Astrocyte (in vitro differentiated cells and primary cell): ENCODE measurements at places on chromosomes 6 and 20.

GRCh38 chr6:157563611-157564284, 182.8 kb downstream of the ZDHHC14 start:
- DNase-seq: peak; percentile 10

DNA sequence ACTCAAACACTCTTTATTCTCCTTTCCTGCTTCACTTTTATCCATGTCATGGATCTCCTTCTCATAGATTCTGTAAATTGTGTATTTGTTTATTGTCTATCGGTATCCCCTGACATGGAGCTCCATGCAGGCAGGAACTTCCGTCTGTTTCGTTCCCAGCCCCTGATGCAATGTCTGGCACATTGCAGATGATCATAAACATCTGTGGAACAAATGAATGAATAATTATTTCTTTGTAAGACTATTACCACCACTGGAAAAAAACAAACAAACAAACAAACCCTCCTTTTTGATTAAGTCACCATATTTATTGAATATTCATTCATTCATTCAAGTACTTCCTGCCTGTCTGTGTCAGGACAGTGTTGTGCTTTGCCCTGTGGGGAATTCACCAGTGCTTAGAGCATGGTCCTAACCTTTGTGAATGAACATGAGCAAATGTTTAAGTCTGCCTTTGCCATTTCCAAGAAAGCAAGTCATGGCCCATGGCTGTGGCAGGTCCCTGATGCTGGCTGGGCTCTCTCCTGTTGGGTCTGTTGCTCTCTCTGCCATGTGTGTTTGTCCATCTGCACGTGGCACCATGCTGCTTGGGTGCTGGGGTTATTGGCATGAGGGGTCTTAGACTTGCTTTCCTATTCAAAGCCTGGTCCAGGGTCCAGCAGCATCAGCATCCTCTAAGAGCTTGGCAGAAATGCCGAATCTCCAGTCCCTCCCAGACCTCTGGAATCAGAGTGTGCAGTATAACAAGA, 47.5 kb upstream of the NAA20 start:
- no peak for DNase-seq

GRCh38 chr6:168498161-168498843, 57.3 kb downstream of the SMOC2 start:
- no peak for DNase-seq

GRCh38 chr6:132084811-132085509, 133.8 kb upstream of the CCN2 start:
- DNase-seq: peak; percentile 99

- peak; percentile 100 for DNase-seq
These were observed 7.2 kb downstream of the ADGRF1 start for GRCh38 chr6:47034926-47035325.

DNA sequence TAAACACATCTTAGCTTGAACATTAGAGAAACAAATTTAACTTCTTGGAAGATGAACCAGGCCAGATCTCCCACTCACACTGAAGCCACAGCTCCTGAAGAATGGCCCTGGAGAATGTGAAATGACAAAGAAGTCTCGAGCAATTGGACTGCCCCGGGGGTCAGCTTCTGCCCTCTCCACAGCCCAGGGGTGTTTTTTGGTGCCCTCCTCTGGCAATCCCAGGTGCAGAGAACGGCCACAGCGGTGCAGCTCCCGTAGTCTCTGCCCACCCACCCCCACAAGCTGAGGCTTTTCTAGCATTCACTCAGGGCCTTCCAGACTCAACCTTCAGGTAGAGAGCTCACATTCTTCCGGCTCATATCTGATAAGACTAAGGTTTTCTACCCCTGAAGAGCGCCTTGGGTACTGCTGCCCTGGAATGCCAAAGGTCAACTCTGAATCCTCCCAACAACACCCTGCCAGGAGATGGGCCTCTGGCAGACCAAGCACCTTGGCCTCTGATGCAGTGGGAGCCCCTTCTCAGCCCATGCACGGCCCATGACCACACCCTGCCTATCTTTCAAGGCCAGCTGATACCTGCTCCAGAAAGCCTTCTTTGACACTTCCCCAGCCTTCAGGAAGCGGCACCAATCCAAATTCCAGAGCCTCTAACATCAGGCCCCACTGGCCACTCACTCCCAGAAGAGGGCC, 208.3 kb downstream of the SYNDIG1 start:
- DNase-seq: no peak

DNA sequence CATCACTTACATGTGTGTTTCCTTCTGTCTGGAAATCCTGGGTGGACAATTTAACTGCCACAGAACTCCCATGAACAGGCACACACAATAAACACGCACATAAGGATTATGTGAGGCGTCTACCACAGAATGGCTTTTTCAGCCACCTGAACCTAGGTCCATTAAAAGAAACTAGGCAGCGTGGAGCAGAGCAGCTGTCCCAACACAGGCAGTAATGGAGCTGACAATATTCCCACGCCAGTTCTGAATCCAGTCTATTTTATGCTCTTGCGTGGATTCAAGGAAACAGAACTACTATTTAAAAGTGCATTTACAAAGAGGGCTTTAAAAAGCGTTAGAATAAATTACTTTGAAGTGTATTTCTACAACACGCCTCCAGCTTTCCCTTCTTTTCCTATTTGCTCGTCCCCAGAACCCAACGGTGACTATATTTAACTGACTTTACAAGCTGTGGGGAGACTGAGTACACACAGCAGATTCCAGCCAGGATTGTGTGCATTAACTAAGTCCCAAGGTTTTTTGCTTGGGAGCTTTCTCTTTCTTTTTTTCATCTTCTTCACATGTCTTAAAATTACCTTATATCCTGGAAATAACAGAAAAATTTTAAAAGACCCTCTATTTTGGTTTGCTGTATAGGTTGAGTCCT, 95.9 kb downstream of the GMDS start:
- no peak for DNase-seq

GRCh38 chr20:49398401-49399144, 83.9 kb downstream of the KCNB1 start:
- no peak for DNase-seq

DNA sequence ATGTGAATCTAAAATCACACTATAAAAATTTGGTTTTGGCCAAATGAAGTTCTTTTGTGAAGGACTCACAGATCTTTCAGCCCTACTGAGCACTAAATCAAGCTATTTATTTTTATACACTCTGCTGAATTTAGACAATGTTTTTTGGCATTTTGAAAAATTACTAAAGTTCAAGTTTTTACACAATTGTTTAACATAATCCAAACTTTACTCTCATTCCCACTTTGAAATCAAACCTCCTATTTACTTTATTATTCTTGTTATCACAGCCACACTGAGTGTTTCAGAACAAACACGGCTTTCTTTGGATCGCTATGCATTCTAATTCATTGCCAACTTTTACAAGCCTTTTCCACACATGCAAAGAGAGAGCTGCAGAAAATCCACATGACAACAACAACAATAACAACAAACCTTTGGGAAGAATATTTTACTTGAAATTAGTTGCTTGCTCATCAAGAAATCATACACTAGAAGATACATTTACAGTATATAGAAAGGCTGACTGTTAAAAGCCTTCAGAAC, 49.1 kb upstream of the TMEM30A start:
- DNase-seq: no peak

- no peak for DNase-seq
These were observed 81.5 kb downstream of the CEBPB start for GRCh38 chr20:50272030-50272723.

- peak; percentile 28 for DNase-seq
These were observed 4.2 kb upstream of the VARS1 start for GRCh38 chr6:31799781-31800180.

DNA sequence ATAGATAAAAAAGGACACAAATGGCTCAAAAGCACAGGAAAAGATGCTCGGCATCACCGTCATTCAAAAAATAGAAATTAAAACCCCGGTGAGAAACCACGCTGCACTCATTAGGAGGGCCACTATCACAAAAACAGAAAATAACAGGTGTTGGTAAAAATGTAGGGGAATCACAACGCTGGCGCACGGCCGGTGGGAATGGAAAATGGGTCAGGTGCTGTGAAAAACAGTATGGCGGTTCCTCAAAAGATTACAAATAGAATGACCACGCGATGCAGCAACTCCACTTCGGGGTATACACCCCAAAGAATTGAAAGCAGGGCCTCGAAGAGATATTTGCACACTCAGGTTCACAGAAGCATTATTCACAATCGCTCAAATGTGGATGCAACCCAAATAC, 28.3 kb downstream of the NPEPL1 start:
- no peak for DNase-seq

DNA sequence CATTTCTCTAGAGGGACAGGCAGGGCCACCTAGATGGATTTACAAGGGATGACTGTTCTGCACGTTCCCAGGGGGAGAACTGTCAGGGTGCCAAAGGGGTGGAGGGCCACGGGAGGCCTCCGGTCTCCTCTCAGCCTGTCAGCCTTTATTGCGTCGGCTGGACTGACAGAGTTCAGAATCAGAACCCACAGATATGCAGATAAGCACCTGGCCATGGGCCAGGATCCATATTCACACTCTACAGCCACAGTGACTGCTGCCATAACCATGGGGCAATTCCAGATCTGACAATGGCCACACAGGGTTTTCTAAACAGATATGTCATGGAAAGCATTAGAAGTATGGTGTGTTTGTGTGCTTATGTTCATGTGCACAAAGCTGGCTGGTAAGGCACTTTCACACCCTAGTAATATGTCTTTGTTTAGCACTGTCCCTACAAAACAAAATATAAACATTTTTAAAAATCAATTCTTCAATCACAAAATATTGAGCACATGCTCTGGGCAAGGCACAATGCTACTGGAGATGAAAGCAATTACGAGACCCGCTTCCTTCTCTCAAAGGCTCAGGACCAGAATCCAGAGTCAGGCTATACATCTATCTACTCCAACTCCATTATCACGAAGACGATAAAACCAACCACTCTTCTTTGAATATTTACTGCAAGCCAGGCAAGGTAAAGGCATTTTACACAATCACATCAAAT, 29.1 kb downstream of the TRAM2 start:
- DNase-seq: peak; percentile 65

DNA sequence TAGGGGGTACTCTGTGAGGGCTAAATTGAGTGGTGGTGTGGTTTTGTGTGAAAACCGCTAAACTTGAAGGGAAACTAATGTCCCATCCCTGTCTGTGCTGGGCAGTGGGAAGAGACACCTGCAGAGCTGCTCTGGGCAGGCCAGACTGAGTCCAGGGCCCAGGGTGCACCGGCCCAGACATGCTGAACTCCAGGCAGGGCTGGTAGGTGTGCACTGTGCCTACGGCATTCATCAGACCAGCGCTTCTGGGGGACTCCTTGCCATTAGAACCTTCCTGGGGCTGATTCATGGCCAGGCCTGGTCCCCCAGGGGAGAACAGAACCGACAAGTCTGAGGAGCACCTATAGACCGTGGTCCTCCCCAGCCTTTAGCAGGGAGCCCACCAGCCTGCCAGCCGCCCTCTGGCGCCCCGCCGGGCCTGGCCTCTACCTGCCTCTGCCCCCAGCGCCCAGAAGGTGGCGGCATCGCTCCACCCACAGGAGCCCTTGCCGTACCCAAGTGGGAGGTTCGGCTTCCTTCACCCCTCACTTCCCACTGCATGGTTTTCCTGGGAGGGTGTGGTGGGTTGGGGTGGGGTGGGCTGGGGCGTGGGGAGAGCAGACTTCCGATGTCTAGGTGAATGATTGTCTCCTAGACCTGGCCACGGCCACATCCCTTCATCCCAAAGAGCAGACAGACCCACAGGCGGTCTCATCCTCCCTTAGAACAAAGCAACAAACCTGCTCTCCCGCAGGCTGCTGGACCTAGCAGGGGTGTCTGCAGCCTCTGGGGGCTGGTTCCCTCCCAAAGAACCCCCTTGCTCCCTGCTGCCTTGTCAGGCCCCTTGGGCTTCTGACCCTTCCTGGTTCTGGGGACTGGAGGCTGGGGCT, 15.5 kb downstream of the CCDC167 start:
- DNase-seq: no peak

DNA sequence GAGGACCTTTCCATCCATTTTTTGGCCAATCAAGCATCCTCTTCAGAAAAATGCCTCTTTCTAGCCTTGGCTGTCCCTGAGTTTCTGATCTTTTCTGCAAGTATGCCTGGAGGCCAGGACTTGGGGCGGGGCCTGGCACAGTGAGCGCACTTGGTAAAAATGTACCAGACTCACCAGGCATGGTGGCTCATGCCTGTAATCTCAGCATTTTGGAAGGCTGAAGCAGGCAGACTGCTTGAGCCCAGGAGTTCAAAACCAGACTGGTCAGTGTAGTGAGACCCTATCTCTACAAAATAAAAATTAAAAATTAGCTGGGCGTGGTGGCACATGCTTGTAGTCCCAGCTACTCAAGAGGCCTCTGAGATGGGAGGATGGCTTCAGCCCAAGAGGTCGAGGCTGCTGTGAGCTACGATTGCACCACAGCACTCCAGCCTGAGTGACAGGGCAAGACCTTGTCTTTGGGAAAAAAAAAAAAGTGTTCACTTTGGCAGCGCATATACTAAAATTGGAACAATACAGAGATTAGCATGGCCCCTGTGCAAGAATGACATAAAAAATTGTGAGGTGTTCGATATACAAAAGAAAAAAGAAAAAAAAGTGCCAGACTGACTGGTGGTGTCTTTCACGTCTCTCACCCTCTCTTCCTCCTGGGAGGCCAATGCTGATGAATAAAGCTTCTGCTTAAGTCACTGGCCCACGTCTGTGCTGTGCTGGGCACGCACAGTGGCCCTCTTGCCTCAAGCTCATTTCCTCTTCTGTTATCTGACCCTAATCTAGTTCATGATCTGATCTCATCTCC, 18.1 kb upstream of the SLC9A8 start:
- no peak for DNase-seq

- DNase-seq: no peak
These were observed 689 bp upstream of the KCNB1 start for GRCh38 chr20:49483018-49483695.

DNA sequence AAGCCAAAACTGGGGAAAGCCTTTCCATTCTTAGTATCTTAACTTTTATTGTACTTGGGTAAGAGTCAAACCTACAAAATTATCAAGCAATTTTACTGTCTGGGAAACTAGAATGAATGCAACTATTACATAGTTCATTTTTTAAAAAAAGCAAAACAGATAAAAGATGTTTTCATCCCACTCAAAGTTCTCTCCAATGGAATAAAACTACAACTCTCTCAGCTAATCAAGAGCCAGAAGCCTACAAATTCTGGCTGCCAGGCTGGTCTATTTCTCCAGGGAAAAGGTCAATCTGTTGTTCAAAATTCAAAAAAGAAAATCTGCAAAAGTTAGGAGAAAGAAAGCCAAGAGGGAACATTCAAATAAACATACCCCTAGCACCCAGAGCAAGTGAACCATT, 56.2 kb downstream of the COL12A1 start:
- DNase-seq: no peak

DNA sequence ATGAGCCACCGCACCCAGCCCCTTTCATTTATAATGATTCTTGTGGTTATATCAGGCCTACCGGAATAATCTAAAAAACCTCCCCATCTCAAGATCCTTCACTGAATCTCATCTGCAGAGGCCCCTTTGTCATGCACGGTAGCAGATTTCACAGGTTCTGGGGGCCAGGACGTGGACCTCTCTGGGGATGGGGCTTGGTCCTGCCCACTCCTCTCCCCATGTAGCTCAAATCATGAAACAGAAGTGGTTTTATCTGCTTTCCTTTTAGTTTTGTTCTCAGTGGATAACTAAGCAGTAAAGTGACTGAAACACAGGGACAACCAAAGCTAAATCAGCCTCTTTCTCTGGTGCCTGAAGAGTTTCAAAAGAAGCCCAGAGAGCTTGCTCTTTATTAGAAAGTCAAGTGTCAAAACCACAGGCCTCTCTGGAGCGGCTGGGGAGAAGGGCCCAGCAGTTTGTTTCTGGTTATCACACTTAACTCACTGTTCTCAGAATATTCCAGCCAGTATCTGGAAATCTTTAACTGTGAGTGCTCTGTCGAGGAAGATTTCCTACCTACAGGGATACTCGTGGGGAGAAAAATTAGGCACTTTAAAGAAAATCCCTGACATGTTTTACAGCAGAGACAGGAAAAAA, 60.6 kb upstream of the FAM184A start:
- DNase-seq: no peak

- DNase-seq: peak; percentile 79
These were observed 239.7 kb upstream of the SUPT3H start for GRCh38 chr6:45617441-45617840.
